ENCODE measurements at places on chromosomes 6 and 20. TPM values are rescaled to one million over a fixed set of nuclear protein-coding genes. Genes with fewer than 3 reads are reported as not detected.
A peak's percentile ranks its signal among the peaks of the same experiment; 100 is the strongest.

Gene HLA-DRB1
- 559 TPM for total RNA-seq

Gene BEND6
- total RNA-seq, result not detected

DNA sequence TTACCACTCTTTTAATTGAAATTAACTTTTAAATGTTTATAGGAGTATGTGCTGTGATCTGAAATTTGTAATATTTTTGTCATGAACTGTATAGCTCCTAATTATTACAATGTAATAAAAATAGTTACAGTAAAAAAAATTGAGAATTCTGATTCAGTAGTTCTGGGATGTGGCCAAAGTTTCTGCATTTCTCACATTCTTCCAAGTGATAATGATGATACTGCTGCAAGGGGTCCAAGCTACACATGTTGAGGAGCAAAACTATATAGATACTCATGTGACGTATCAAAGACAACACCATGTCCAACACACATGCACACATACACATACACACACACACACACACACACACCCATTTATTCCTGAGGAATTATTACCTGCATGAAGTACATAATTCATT is 71.0 kb upstream of the FAM83B start:
- no peak overlapping the region for H3K4me3 ChIP-seq
- no peaks in the 10 kb centered on the region for H3K4me1 ChIP-seq
- no peaks in the 10 kb centered on the region for H3K36me3 ChIP-seq
- no peak overlapping the region for H3K27ac ChIP-seq
- H3K27me3 ChIP-seq, result no peaks in the 10 kb centered on the region

DNA sequence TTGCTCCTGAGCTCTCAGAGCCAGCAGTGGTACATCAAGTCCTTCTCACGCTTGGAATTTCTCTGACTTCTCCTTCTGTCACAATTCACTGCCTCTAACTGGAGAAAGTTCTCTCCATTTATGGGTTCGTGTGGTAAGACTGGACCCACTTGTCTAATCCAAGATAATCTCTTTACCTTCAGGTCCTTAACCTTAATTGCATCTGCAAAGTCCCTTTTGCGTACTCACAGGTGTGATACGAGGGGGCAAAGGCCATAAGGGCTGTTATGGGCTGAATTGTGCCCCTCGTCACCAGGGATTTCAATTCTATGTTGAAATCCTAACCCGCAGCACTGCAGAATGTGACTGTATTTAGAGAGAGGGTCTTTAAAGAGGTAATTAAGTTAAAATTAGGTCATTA is 27.5 kb upstream of the TBC1D22B start:
- no peaks in the 10 kb centered on the region for H3K36me3 ChIP-seq
- H3K4me1 ChIP-seq, result no peaks in the 10 kb centered on the region
- no peak for DNase-seq
- H3K27ac ChIP-seq, result no peak overlapping the region
- H3K27me3 ChIP-seq, result no peaks in the 10 kb centered on the region

Gene HLA-DQA2
- 173 TPM for total RNA-seq

DNA sequence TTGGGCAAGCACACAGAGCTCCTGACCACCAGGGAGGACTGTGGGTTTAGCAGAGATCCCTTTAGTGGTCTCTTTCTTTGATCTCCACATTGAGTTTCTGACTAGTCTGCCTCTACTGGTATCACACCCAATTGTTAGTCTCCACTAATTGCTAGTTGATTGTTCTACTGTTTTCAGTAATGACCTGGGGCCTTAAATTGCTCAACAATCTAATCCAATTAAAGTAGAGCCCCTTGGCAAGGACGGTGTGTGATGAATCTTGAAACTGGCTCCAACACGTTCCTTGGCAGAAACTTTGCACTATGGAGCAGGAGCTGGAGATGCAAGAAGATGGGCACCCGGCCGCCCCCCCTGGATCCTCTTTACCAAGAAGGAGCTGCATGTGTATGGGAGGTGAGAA is 12.3 kb downstream of the FAM50B start:
- no peaks in the 10 kb centered on the region for H3K27me3 ChIP-seq
- no peaks in the 10 kb centered on the region for H3K4me1 ChIP-seq
- no peak overlapping the region for H3K4me3 ChIP-seq
- DNase-seq, result no peak

DNA sequence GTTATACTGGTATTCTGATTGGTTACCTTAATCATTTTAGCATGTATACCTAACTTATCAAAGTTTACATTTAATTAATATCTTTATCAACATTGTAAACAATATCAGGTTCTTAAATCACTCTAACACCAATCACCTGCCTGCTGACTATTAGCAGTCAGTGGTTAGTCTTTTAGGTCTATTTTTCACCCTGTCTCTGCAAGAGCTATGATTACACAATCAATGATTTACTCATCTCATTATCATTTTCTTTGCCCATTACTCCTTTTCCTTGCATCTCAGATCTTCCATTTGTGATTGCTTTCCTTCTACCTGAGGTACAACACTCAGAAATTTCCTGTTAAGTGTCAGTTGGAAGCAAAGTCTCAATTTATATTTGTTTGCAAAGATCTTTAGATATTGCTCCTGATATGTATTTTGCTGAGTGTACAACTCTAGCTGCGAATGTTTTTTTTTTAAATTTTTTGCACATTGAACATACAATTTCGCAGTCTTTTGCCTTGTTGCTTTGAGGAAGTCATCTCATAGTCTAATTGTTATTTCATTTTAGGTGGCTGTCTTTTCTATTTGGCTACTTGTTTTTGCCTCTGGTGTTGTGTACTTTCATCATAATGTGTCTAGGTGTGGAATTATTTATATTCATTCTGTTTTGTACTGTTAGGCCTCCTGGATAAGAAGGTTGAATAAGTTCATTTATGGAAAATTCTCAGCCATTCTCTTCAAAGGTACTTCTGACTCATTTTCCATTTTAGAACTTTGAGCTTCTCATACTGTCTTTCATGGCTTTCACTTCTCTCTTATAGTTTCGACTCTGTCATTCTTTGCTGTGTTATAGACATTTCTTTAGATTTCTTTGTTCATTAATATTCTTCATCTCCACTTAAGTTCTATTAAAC is 104.9 kb upstream of the CEP162 start:
- no peak overlapping the region for H3K4me3 ChIP-seq
- no peaks in the 10 kb centered on the region for H3K36me3 ChIP-seq
- no peak overlapping the region for H3K27ac ChIP-seq
- H3K4me1 ChIP-seq, result no peaks in the 10 kb centered on the region
- H3K27me3 ChIP-seq, result no peaks in the 10 kb centered on the region

Gene ZNF292
- total RNA-seq, result 84.1 TPM

DNA sequence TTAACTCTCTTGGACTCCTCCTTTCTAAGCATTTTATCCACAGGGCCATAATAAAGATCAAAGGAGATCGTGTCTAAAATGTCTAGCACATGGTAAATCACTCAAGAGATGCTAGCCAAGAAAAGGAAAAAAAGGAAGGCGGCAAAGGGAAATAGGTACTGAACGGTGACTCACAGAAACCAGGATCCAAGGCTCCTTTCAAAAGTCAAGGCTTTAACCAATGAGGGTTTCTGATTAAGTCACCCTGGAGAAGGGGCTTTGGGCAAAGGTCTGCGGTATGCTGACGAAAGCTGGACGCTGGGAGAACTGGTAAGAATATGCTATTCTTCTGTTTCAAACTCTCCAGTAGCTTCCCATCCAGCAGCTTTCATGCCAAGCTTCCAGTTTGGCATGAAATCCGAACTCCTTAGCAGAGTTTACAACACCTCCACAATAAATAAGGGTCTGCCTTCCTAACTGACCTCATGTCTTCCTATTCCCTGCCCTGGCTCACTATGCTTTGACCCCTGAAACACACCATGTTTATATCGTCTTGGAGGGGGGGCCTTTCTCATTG is 1.0 kb downstream of the TOMM34 start:
- H3K36me3 ChIP-seq, result peaks cover 28% of the 10 kb centered on the region
- H3K4me1 ChIP-seq, result peaks cover 60% of the 10 kb centered on the region
- H3K4me3 ChIP-seq, result peak overlapping the region; percentile 73
- DNase-seq, result no peak
- no peak overlapping the region for H3K27ac ChIP-seq
- H3K27me3 ChIP-seq, result no peaks in the 10 kb centered on the region

DNA sequence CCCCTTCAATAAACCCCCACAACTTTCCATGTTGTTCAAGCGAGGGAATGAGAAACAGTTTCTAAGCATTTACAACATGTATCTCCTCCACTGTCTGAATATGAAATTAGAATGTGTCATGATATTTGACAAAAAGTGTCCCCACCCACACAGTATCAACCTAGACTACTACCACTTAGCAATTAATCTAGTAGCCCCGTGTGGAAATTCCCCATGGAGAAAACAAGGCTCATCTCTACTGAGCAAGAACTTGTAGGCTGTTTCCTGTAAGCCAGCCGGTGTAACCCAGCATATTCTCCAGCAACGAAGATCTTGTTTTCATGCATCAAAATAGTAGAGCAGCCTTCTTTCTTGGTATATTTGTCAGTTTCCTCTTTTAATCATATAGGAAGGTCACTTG is 115.0 kb downstream of the IRF4 start:
- H3K36me3 ChIP-seq, result no peaks in the 10 kb centered on the region
- H3K4me1 ChIP-seq, result peaks cover 17% of the 10 kb centered on the region
- H3K27me3 ChIP-seq, result no peaks in the 10 kb centered on the region
- DNase-seq, result no peak

GRCh38 chr6:3723966-3724365 is 27.5 kb downstream of the PXDC1 start:
- H3K4me1 ChIP-seq, result no peaks in the 10 kb centered on the region
- no peaks in the 10 kb centered on the region for H3K27me3 ChIP-seq
- no peaks in the 10 kb centered on the region for H3K36me3 ChIP-seq
- H3K4me3 ChIP-seq, result no peak overlapping the region
- H3K27ac ChIP-seq, result no peak overlapping the region

Gene SNX9
- total RNA-seq, result 53.0 TPM

DNA sequence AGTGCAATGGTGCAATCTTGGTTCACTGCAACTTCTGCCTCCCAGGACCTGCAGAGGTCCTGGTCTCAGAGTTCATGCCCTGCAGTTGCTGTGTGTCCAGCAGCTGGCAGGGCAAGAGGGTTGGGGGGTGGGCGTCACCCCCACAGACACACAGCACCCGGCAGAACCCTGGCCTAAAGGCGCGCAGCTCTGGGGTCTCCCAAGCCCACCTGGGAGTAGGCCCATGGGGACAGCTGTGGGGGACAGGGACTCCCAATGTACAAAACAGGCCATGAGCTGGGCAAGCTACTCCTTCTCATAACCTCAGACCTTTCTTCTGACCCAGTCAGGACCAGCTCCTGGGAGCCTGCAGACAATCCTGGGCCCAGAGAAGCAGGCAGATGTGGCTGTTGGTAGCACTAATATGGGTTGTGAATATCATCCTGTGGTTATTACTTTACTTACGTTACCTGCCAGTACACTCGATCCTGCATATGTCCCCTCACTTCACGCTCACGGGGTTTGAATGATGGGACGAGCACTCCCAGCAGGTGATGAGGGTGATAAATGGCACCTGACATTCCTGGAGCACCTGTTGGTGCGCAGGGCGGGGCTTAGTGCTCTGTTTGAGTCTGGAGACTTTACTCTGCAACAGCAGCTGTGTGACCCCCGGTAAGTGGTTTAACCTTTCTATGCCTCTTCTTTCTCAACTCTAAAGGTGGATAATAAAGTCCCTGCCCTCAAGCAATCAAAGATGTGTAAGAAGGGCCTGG is 39.9 kb upstream of the SULF2 start:
- H3K4me1 ChIP-seq, result peaks cover 3% of the 10 kb centered on the region
- H3K27ac ChIP-seq, result no peak overlapping the region
- DNase-seq, result no peak
- no peaks in the 10 kb centered on the region for H3K36me3 ChIP-seq
- H3K27me3 ChIP-seq, result no peaks in the 10 kb centered on the region
- H3K4me3 ChIP-seq, result no peak overlapping the region

GRCh38 chr20:64247970-64248841 is 7.3 kb upstream of the PCMTD2 start:
- H3K27me3 ChIP-seq, result no peaks in the 10 kb centered on the region
- no peak overlapping the region for H3K27ac ChIP-seq
- H3K4me1 ChIP-seq, result peaks cover 6% of the 10 kb centered on the region
- DNase-seq, result no peak
- no peak overlapping the region for H3K4me3 ChIP-seq

GRCh38 chr6:75308250-75308988 is 23.8 kb upstream of the TMEM30A start:
- no peak overlapping the region for H3K4me3 ChIP-seq
- no peak for DNase-seq
- H3K4me1 ChIP-seq, result no peaks in the 10 kb centered on the region
- H3K36me3 ChIP-seq, result no peaks in the 10 kb centered on the region

GRCh38 chr20:4014031-4014474 is 1.3 kb downstream of the RNF24 start:
- no peaks in the 10 kb centered on the region for H3K27me3 ChIP-seq
- DNase-seq, result peak; percentile 55
- H3K27ac ChIP-seq, result no peak overlapping the region
- H3K36me3 ChIP-seq, result no peaks in the 10 kb centered on the region

GRCh38 chr6:24779416-24780016 is 4.8 kb downstream of the GMNN start:
- no peak overlapping the region for H3K27ac ChIP-seq
- no peak for DNase-seq
- H3K4me1 ChIP-seq, result peaks cover 14% of the 10 kb centered on the region
